Fibroblast of skin of left biceps (primary cell): ENCODE measurements at places on chromosomes 2 and 18.

DNA sequence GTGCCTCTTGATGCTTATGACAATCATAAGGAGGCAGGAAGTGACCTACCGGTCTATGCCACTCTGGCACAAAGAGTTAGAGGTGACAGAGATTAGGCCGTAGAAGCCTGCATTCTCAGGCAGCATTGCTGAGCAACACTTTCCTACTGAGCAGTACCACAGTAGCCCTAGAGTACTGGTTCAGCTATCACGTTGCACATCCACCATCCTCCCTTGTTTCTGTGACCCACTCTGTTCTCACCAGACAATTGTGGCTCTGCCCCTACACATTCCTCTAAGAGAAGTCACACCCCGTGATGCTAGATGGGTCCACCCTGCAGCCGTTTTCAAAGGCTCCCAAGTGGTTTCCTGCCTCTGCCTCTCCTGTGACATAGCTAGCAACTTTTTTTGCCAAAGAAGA is 22.6 kb upstream of the SUCLG1 start:
- DNase-seq: no peak

GRCh38 chr2:169073963-169074751 is 4.8 kb downstream of the DHRS9 start:
- no peak for DNase-seq

- DNase-seq: no peak
Measured at GRCh38 chr2:172207911-172208310, 105.2 kb upstream of the DLX2 start.

DNA sequence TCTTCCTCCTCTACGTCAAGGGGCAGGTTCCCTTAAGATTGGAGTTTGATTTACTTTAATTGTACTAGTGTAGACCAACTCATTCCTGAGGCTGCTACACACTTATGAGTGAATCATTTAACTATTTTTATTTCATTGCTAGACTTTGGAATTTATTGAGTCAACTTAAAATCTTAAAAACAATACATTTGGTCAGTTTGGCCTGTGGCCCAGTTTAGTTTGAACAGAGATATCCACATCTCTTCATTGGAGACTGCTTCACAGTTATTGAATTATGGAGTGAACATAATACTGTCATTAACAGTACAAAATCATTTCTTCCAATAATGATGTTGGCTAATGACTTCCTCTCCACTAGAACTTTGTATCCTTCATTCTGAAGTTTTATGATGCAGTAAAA is 34.5 kb upstream of the STPG4 start:
- DNase-seq: peak; percentile 88

GRCh38 chr2:178510384-178510783 is 30.1 kb downstream of the PLEKHA3 start:
- no peak for DNase-seq

DNA sequence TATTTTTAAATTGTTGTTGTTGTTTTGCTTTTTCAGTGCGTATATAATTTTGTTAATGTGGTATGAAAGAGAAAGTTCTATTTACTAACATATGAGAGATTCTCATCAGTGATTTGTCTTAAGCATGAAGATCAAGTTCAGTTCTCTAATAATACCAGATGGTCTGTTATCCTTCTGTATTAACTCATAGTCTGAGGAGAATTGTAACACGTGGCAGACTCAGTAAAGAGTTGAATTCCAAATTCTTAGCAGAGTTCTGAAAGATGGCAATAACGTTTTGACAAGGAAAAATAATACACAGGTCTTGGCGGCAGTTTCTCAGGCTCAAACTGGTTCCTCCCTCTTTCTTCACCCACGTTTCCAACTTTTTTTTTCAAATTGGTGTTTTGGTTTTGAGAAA is 17.2 kb upstream of the COL3A1 start:
- no peak for DNase-seq

GRCh38 chr18:33923980-33924379 is 300.7 kb downstream of the NOL4 start:
- no peak for DNase-seq

DNA sequence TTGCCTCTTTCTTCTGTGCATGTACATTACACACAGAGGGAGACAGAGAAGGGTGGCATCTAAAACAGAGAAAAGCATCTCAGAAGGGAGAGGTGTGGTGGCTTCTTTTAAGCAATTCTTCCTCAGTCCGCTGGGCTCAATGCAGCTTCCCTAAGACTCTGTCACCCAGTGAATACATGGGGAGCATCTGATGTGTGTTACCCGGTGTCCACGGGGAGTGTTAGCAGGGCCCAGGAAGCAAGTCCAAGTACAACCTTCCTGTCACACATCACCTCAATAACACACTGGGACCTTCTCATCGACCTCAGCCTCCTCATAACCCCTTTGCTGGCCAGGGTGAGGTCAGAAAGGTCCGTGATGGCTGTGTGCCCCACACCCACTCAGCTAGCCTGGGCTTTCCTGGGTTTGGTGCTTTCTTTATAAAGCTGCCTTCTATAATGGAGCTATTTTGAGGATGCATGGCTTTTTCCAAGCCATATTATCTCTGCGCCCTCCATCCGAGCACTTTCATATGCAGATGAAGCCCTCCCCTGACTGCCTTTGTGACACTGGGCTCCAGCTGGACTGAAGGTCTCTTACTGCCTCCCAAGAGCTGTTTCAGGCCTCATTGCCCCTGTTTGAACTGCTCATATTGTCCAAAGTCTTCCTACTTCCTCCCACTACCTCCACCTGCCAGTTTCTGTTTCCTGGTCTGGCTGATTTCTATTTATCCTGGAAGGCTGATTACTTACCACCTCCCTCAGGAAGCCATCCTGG is 21.4 kb downstream of the TNFRSF11A start:
- DNase-seq: no peak

GRCh38 chr2:120737340-120738101 is 1.9 kb downstream of the GLI2 start:
- DNase-seq: no peak

GRCh38 chr2:106708209-106708608 is 177.8 kb downstream of the ST6GAL2 start:
- DNase-seq: no peak

DNA sequence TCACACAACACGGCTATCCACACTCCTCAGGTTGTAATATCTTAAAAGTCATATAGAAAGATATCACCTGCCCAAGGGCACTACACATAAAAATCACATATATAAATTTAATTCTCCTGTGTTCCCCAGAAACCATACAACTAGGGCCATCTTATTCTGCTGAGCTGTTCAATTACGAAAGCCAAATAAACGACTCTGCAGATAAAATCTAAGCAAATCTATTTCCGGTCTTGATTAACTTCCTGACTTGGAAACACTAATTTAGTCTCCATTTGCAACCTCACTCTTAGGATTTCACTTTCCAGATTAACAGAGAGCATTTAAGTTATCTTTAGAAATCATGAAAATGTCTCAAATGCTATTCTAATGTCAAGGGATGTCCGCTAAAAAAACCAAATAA is 23.9 kb upstream of the STK17B start:
- no peak for DNase-seq

GRCh38 chr2:202016579-202017227 is 17.0 kb upstream of the FZD7 start:
- no peak for DNase-seq

- DNase-seq: no peak
Measured at GRCh38 chr18:55144193-55144930, 185.1 kb upstream of the CCDC68 start.
